Astrocyte of the spinal cord (primary cell): ENCODE measurements at places on chromosomes 11 and 22.
A peak's percentile ranks its signal among the peaks of the same experiment; 100 is the strongest.

DNA sequence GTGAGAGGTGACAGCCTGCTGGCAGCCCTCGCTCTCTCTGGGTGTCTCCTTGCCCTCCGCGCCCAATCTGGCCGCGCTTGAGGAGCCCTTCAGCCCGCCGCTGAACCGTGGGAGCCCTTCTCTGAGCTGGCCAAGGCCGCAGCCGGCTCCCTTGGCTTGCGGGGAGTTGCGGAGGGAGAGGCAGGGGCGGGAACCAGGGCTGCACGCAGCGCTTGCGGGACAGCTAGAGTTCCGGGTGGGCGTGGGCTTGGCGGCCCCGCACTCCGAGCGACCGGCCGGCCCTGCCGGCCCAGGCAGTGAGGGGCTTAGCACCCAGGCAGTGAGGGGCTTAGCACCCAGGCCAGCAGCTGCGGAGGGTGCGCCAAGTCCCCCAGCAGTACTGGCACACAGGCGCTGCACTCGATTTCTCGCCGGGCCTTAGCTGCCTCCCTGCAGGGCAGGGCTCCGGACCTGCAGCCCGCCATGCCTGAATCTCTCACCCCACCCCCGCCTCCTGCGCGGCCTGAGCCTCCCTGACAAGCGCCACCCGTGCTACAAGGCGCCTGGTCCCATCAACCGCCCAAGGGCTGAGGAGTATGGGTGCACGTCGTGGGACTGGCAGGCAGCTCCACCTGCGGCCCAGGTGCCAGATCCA lies 1526.1 kb downstream of the FAM181B start:
- DNase-seq, result no peak

- no peak for DNase-seq
Observed at GRCh38 chr11:19813158-19813879, 100.7 kb downstream of the NAV2 start.

DNA sequence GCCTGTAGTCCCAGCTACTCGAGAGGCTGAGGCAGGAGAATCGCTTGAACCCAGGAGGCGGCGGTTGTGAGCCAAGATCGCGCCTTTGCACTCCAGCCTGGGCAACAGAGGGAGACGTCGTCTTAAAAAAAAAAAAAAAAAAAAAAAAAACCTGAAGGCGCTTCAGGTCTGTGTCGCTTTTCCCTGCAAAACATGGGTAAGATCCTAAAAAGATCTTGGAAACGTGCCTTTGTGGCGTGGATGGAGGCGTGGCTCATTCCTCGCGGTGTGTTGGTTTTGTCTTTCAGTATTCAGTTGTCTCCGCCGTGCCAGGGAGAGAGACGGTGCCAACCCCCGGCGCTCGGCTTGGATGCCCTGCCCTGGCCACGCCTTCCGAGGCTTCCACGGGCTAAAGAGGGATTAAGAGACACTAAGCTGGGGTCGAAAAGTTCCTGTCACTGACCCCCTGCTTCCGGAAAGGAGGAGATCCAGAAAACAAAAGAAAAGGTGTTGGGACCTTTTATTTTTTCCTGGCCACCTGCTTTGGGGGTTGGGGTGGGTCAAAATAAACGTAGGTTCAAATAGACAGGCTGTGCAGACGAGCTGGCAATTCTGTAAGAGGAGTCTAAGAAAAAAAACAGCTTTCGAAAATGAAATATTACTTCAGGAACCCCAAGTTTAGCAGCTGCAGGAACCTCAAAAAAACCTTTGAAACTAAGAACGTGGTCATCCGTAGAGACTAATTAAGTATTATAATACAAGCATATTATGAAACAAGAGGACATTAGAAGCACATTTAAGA lies 1.1 kb upstream of the SLC35F2 start:
- no peak for DNase-seq

GRCh38 chr11:75031771-75032549 lies 43.2 kb downstream of the NEU3 start:
- DNase-seq, result peak; percentile 56

DNA sequence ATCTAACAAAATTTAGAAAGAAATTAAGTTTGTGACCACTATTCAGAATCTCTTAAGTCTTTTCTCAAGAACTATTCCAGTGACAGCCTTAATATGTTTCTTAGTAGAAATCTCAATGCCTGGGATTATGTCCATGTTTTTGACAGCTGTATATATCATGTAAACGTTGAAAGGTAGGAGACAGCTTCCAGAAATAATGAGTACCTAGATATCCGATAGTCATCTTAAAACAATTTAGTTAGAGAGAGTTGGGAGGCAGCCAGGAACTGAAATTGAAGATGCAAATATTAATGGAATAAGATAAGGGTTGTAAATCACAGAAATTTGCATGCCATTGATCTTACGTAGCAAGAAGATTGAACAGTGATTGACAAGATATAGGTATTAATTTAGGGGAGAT lies 955.2 kb downstream of the JRKL start:
- no peak for DNase-seq

GRCh38 chr22:36486619-36487384 lies 5.4 kb upstream of the TXN2 start:
- peak; percentile 50 for DNase-seq

GRCh38 chr11:8066036-8066910 lies 14.7 kb upstream of the TUB start:
- no peak for DNase-seq

DNA sequence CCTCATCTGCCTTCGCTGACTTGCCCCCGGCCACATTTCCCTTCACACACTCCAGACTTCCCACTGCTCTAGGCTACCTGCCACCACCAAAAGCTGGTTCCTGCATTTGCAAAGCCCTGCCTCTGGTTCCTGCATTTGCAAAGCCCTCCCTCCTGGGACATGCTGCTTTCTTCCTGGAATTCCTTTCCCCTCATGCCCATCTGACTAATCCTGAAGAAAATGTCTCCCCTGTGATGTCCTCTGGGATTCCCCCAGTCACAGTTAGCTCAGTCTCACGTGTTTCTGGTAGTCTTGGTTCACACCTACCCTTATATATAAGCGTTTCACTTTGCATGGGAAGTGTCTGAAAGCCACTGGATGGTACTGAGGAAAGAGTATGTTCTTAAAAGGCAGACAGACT lies 206.9 kb downstream of the DBX1 start:
- DNase-seq, result peak; percentile 63

DNA sequence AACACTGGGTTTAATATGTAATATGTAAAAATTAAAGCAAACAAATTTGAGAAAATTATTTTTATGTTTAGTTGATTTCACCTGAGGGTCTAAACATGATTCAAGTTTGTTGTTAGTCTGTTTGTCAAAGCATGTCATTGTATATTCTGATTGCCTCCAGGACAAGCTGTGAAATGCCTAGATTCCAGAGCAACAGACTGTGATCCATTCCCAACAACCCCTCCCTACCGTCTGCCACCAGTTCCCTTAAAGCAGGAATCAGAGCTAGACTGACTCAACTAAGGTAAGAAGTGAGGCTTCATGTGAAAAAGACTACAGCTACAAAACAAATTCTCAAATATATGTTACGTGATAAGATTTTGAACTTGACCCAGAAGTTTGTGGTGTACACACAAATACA lies 304.2 kb downstream of the RAB38 start:
- DNase-seq, result no peak

GRCh38 chr11:38438091-38438490 lies 1840.1 kb upstream of the RAG2 start:
- no peak for DNase-seq

- no peak for DNase-seq
Observed at GRCh38 chr22:45964372-45964771, 12.6 kb downstream of the WNT7B start.

DNA sequence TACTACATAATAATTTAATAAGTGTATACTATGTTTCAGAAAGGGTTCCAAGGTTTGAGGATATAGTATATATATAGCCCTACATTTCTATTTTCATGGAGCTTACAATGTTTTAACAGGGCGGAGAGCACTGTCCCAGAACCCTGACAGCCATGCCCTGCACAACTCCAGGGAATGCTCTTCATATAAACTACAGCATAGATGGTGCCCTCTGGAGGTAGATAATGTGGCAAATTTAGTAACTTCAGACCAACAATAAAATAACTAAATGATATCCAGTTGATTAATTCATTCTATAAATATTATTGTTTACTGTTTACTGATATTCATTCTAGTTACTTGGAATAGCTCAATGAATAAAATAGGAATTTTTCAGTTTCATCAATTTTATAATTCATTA lies 693.7 kb upstream of the CCDC179 start:
- no peak for DNase-seq

DNA sequence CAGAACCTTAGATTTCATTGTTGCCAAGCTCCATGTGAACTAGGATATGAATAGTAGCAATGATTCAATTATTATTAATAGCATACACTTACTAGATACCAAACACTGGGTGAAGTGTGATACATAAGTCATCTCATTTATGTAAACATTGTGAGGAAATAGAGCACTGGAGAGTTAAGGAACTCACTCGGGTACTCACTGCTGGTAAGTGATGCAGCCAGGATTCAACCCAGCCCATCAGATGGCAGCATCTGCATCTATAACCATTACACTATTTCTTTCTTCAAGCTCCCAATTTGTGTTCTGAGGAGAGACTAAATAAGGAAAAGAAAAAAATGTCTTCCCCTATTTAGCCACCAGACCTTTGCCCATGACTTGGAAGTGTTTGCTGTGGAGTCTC lies 10.2 kb upstream of the ALG8 start:
- peak; percentile 56 for DNase-seq

DNA sequence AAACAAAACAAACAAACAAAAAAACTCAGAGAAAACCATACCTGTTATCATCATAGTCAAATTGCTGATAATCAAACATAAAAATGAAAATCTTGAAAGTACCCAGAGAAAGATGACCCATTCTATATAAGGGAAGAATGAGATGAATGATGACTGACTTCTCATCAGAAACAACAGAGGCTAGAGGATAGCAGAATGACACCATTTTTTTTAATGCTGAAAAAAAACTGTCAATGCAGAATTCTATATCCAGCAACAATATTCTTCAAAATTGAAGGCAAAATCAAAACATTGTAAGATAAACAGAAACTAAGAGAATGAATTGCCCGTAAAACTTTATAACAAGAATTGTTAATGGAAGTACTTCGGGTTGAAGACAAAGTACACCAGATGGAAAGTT lies 122.1 kb downstream of the ENTHD1 start:
- no peak for DNase-seq

- peak; percentile 66 for DNase-seq
Observed at GRCh38 chr11:122192634-122193255, 76.7 kb upstream of the BLID start.

DNA sequence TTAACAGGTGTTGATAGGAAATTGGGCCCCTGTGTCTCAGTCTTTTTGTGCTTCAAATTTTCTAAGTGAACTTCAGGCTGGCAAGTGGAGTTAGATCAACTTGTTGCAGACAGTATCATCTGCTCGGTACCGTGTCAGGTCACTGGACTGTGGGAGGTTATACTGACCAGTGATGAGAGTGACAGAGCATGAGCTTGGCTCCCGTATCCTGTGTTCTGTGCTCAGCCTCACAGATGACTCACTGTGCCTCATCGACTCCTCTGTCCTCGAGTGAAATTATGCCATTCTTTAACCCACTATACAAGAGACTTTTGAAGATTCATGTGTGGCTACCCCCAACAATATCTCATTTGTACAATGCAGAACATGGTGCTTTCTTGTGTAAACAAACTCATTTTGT lies 7.9 kb downstream of the GRAP2 start:
- peak; percentile 3 for DNase-seq

GRCh38 chr11:85431319-85431718 lies 195.8 kb downstream of the DLG2 start:
- DNase-seq, result no peak

DNA sequence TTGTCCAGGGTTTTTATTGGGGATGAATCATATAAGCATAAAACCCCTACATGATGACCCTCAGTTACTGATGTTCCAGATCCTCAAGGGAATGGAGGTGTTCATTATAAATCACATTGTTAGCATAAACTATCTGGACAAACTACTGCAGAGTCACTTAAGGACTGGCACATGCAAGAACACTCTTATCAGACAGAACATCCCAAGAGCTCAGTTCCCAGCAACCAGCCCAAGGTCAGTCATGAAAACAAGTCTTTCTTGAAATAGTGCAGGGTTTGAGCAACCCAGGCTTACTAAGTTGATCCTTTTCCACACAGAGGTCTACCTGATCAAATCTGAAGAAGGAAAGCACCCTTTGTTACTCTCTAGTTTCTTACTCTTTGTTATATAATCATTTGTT lies 13.5 kb upstream of the PTS start:
- DNase-seq, result no peak

- no peak for DNase-seq
Observed at GRCh38 chr11:102577182-102577581, 46.6 kb upstream of the MMP7 start.

DNA sequence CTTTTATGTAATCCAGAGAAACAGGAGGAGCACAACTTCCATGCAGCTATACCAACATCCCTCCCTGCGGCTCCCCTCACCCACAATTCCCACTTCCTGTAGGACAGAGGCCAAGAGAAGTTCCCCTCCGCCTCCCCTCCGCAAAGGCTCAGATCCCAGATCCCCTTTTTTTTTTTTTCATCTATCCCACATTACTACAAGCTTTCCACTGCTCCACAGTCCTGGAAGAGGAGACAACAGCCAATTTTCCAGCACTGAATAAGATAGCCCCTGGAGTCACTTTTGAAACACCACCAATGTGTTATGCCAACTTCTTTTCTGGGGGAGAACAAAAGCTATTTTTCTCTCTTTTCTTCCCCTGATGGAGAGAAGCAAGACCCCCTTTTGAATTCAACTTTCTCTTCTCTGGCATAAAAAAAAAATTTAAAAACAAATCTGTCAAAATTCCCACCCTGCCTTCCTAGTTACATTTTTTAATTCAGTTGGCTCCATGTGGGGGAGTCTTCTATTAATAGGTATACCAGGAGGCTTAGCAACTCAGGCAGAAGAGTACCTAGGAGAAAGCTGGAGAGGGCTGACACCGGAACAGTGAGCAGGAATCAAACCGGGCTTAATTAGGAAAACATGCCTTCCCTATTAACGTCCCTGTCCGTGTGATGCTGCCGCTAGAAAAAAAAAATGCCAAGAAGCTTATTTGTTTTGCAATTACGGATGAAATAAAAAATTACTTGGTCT lies 543.4 kb downstream of the BUD13 start:
- DNase-seq, result no peak

DNA sequence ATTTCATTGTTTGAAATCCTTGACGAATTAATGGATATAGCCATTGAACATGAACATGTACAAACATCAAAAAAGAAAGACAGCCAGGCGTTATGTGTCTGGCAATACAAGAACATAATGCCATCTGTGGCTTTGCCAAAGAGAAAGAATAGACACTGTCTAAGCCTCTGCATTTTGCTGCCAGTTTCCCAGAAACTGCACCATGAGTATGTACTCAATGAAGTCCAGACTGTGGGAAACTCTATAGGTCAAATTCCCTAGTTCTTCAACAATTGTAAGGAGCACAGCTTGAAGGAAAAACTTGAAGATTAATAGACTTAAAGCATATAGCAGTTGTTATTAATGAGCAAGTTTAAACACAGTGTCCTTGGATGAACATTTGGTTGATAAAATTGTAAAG lies 71.3 kb downstream of the BBOX1 start:
- DNase-seq, result no peak

GRCh38 chr11:66639066-66639813 lies 737 bp downstream of the RBM4 start:
- peak; percentile 49 for DNase-seq

GRCh38 chr22:36026741-36027140 lies 1.9 kb downstream of the RBFOX2 start:
- peak; percentile 46 for DNase-seq
